ENCODE measurements at places on chromosomes 7 and 10.

- DNase-seq = no peak
Measured at GRCh38 chr10:48567346-48567745, 37.5 kb downstream of the ARHGAP22 start.

DNA sequence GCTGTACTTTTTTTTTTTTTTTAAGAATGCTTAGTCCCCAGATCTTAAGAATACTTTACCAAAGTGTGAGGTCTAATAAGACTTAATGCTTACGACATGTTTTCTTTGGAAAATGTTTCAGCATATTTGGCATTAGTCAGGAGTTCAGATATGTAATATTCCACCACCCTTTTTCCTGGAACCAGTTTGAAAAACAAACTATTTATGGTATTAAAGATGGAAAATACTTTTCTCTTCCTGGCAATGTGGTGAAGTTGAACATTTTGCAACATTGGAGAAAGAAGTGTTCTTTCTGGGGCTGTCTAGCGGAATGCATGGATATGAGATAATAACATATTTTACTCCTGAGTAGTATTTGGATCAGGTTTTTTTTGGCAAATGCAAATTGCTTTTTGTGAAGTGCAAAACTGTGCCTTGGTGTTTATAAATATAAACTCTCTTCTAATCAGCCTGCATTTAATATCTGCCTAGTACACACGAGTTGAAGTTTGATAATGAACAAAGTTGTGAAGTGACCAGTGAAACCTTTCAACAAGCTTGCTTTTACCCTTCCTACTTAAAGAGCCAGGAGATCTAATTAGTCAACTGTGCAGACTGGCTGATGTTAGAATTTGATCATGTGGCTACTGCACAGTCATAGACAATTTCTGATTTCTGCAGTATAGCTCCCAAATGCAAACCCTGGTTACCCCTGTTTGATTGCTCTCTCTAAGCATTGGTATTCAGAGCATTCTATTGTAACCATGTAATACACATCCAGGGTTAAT is 20.9 kb downstream of the MAP3K8 start:
- no peak for DNase-seq

DNA sequence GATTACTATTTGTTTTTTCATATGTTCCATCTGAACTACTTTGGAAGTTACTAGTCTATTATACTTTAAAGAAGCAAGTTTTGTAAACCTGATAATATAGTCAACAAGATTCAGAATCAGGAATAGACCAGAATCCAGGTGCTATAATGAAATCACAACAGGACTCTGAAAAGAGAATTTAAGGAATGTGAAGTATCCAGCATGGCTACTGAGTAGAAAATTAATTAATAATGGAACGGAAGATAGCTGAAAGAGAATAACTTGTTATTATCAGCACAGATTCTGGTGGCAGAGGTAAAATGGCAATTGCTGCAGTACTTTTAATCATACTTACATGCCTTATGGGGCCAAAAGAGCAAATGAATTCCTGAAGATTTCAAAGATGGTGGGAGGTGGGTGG is 43.1 kb upstream of the CHCHD3 start:
- DNase-seq = peak; percentile 13

DNA sequence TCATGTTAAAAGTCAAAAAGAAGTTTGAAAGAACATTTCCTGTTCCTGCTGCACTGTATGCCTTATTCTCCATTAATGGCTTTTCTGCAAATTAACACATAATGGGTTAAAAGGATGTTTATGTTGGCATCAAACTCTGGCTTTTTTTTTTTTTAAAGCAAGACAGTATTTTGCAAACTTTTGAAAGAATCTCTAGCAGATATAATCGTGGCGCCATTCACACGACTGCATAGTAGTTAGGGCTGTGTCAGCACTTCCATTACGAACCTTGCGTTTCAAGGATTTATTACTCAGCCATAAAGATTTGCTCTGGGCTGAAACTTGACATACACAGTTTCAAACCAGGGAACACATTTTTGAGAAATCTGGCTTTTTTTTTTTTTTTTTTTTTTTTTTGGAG is 207.8 kb downstream of the DYNC1I1 start:
- no peak for DNase-seq

DNA sequence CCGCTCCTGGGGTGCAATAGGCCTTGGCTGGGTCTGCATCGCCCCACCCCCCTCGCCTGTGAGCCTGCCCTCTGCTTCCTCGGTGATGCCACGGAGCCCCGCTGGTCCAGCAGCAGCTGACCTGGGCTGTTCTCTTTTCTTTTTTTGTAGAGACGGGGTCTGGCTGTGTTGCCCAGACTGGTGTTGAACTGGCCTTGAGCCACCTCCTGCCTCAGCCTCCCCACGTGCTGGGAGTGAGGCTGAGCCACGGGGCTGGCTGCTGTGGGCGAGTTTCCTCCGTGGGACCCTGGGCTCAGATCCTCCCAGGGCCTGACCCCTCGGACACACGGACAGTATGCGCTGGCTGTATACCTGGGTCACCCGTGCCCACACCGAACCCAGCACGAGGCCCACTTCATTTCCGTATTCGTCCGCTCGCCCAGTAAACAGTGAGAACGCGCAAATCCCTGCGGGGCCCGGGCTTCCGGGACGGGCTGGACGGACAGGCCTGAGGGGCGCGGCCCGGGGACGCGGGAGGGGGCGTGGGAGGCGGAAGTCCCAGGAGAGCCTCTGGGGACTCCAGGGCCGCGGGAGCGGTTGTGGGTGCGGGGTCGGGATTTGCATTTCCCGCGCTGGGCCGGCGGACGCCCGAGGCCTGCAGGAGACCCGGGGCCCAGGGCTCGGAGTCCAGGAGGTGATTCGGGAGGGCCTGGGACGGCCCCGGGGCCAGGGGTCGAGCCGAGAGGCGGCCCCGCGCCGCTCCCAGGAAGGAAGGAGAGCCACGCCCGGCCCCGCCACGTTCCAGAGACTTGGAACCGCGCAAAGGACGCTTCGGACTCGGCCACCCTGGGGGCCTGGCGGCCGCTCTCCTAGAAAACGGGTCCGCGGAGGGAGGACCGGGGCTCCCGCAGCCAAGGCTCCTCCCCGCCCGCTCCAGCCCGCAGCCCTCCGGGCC is 57.7 kb upstream of the DNAJB6 start:
- DNase-seq = no peak

GRCh38 chr10:88459530-88459929 is 123.6 kb downstream of the RNLS start:
- DNase-seq = no peak

- DNase-seq = peak; percentile 63
Measured at GRCh38 chr10:58299580-58299979, 30.6 kb downstream of the CISD1 start.

GRCh38 chr10:24897326-24897926 is 55.0 kb downstream of the PRTFDC1 start:
- peak; percentile 33 for DNase-seq

DNA sequence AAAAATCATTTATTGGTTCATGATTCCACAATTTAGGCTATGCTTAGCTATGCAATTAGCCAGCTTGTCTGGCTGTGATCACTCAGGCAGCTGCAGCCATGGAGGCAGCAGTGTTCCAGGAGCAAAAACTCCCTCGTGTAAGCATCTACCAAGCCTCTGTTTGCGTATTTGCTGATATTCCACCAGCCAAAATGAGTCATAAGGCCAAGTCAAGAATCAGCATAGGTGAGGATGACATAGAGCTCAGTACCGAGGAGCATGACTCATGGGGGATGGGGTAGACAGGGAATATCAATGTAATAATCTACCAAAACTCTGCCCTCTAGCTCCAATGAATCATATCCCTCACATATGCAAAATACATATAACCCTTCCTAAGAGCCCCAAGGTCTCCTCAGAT is 63.3 kb downstream of the IMMP2L start:
- peak; percentile 98 for DNase-seq

DNA sequence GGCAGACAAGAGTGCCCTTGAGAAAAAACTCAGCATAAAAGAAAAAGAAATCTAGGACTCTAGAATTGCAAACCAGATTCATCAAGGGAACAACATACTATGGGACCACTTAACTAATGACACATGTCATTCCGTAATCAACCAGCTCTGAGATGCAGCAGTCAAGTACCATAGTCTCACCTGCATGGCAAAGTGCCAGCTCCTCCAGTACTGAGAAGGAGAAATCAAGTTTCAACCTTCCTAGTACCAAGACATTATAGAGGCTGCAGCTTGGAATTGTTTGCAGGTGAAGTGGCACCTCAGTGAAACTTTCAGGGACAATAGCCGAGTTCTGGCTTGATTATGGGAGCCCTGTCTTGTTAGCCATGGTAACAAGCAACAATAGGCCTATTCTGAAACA is 11.5 kb downstream of the STEAP1 start:
- no peak for DNase-seq

DNA sequence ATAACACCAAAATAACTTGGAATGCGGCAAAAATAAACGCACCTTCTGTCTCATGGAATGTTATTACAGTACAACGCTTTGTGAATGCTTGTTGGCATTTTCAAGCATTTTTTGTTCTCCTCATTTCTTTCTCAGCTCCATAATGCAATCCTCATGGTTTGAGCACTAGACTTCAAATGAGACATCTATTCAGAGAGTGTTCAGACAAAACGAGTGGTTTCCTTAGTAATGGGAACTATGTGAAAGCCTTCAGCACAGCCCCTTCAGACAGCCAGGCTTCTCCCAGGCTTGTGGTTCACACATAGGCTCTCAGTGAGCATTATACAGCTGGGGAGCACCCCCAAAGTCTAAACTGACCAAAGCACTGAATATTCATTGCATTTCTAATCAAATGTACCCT is 8.6 kb upstream of the LRRN3 start:
- no peak for DNase-seq

- DNase-seq = no peak
Measured at GRCh38 chr10:114406455-114406854, 2.2 kb upstream of the AFAP1L2 start.

DNA sequence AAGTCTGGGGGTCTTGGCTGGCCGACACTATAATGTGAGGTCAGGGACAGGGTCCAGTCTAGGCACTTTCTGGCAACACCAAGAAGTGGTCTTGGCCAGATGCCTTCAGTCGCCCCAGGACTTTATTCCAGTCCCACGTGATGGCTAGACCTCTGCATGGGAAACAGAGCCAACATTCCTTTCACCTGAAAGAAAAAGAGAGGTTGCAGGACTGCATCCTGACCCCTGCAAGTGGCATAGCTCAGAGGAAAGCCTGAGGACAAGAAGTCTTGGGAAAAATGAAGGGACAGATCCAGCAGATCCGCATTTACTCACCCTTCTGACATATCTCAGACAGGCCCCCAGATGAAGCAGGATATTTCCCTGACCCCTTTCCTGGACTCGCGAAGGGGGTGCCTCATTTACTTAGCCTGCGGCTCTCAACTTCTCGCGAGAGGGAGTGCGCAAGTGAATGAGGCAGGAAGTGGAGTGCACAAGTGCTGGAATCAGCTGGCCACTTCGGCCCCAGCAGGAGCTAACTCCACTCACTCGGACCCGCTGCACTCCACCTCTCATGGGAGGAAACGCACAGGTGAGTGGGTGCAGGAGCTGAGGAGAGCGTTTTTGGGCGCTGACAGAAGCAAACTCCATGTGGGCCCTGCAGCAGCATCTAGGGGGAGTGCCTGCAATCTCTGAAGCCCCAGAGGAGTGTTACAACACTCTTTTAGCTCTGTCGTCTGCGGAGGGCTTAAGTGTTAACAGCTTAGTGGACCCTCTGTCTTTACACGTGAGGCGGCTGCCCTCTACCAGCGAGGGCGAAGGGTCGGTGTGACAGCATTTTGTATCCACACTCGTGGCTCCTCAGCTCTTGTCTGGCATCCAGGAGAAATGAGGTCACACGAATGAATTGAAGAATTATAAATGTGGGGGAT is 916.2 kb upstream of the GHITM start:
- DNase-seq = no peak

DNA sequence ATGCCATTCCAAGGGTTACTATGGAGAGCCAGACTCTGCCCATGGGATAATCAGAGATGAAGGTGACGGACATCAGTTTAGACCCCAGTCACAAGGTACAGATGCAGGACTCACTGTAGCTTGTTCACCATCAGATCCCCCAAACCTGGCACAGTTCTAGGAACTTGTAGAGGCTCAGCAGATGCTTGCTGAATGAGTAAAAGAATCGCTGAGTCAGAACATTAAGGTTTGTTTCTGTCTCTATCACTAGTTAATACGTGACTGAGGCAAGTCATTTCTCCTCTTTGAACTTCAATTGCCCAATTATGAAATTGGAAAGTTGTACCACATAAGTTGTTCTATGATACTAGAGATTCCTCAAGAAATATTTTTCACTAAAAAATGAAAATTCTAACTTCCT is 65.1 kb downstream of the PPP1R3C start:
- DNase-seq = peak; percentile 77

DNA sequence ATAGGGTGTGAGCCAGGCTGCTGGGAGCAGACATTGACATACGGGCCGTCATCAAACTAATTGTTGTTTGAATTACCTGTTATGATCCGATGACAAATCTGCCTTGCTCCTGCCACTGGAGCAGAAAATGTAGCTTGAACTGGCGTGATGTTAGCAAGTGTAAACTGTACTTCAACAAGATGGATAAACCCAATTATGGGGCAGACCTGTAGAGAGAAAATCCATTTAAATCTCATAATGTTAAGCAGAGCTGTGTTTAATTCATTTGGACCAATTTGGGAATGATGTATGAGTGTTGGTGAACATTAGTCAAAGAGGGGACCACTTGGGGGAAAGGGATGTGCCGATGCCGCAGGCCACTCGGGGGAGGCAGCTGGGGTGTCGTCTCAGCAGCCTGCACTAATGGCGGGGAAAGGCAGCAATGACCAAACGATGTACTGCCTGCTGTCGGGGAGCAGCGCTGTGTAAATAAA is 27.4 kb downstream of the TCF7L2 start:
- DNase-seq = no peak

- DNase-seq = no peak
Measured at GRCh38 chr7:148754912-148755311, 56.2 kb downstream of the CUL1 start.

DNA sequence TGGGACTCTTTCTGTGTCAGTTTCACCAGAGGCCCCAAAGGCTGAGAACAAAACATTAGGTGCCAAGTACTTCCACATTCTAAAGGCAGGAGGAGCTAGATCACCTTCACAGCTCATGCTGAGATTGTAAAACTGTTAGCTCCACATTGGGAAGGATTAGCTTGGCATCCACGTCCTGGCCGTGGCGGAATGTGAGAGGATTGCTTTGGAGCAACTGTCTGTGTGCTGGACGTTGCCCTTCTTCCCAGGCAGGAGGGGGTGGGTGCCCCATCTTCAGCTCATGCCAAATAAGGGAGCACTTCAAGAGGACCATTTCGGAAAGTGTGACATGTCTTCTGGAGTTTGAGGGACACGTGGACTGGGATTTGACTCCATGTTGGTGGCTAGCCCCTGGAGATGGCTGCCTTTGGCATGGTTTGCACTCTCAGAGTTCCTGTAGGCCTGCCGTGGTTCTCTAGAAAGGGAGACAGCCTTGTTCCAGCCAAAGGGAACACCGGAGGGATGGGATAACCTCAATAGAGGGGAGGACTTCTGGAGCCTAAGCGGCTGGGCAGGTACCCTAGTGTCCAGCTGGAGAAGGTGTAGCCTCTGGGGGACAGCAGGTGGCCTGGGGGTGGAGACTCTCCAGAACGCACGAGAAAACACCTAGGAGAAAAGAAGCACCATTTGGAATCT is 19.9 kb upstream of the FMC1 start:
- peak; percentile 23 for DNase-seq

Data from kidney tubule cell (primary cell).